Central memory CD8-positive, alpha-beta T cell (primary cell): ENCODE measurements at places on chromosomes 16 and 17.

- peak; percentile 94 for DNase-seq
Measured at GRCh38 chr16:58129097-58129936, at the start of gene CFAP20. CFAP20 (minus strand) TSS chr16:58129381; CDS start chr16:58129115, 266 bp downstream.

- DNase-seq = no peak
Measured at GRCh38 chr16:58187092-58187491, 10.8 kb downstream of the CSNK2A2 start.

GRCh38 chr16:73369851-73370250, 321.9 kb upstream of the ZFHX3 start:
- DNase-seq = no peak

- no peak for DNase-seq
Measured at GRCh38 chr16:84844049-84844350, 24.2 kb downstream of the CRISPLD2 start.
